ENCODE measurements at places on chromosomes 16 and 17.

DNA sequence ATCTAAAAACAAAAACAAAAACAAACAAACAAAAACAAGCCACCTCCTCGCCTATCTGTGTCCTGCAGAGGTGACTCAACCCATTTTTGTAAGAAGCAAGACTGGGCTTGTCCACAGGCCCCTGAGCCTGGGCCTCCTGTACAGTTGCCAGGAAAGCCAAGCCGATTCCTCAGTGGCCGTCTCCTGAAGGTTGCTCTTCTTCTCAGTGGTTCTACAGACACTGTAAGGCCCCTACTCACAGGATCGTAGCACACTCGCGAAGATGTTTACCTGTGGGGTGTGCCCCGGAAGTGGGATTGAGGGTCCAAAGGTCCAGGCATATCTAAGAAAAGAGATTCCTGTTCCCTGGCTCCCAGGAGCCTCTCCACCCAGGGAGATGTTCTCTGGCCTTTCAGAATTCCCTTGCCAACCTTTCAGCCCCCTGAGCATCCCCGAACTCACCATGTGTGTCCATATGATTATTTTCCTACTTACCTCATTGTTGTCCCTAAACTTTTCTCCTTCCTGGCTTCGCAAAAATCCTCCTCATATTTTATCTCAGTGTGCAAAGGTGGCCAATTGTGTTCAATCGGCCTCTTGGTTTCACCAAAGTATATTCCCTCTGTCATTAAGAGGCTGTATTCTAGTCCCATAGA is 7.5 kb upstream of the CES3 start:
- DNase-seq, result no peak

- DNase-seq, result no peak
Observed at GRCh38 chr17:27414271-27414670, 42.0 kb upstream of the KSR1 start.

DNA sequence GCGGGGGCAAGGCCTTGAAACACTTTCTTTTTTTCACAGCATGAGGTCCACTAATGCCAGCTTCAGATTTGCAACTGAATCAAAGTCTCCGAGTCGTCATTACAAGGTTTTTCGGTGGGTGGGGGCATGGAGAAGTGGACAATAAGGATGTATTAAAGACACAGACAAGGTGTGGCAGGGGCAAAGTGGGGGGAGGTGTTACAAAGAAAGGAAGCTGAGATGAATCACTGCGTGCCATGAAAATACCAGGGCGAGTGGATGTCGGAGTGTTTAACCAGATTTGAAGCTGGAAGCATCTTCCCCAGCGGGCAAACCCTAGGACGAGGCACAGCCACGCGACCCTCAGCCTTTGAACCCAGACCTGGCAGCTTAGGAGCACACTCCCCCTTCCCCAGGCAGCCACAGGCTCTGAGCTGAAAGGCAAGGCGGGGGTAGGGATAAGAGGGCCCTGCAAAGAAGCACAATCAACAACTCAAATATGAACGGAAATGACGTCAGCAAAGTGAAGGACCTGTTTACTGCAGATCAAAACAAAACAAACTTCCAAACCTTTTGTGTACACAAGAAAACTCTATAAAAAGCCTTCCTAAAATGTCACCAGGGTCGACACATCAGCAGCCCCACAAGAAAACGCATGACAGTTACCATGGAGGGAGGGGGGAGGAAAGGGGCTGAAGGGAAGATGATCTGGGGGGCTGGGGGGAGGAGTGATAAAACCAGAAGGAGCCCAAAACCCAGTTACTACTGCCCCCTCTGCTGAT is 5.6 kb upstream of the ZFHX3 start:
- DNase-seq, result no peak

- DNase-seq, result no peak
Observed at GRCh38 chr17:21676281-21677111, 15.8 kb upstream of the KCNJ18 start.

GRCh38 chr17:67970783-67971182 is 25.5 kb downstream of the C17orf58 start:
- DNase-seq, result no peak

- DNase-seq, result no peak
Observed at GRCh38 chr17:79626156-79626890, 15.5 kb upstream of the RBFOX3 start.

- no peak for DNase-seq
Observed at GRCh38 chr17:39809221-39809620, 54.9 kb downstream of the IKZF3 start.

GRCh38 chr16:78507576-78507975 is 408.1 kb downstream of the WWOX start:
- DNase-seq, result no peak

DNA sequence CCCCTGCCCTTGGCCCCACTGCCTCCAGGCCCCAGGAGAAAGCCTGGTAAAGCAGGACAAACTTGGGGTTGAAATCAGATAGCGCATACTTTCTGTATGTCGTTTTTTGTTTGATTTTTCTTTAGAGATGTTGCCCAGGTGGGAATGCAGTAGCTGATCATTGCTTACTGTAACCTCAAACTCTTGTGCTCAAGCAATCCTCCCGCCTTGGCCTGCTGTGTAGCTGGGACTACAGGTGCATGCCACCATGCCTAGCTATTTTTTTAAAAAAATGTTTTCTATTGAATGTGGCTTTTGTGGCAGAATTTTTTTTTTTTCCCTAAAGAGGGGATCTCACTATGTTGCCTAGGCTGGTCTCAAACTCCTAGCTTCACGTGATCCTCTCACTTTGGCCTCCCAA is 11.1 kb upstream of the CCL5 start:
- DNase-seq, result no peak

- DNase-seq, result peak; percentile 58
Observed at GRCh38 chr16:22321340-22322001, 24.3 kb downstream of the POLR3E start.

- DNase-seq, result no peak
Observed at GRCh38 chr17:6567528-6568183, 11.3 kb upstream of the PITPNM3 start.

DNA sequence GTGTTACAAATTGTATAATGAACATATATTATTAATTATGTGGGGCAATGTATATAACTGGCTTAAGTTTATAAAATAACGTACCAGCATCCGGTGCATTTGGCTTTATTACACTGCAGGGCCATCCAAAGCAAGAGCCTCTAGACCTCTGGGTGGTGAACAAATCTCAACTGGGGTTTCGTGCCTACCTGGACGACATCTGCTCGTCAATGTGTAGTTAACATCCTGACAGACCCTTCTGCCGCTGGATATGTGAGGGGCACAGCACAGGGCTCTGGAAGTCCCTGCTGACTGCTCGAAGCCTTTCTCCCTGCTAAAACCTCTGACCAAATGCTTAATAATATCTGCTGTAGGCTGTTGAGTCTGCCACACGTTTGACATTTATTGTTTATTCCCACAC is 2.3 kb downstream of the TMEM186 start:
- DNase-seq, result no peak

DNA sequence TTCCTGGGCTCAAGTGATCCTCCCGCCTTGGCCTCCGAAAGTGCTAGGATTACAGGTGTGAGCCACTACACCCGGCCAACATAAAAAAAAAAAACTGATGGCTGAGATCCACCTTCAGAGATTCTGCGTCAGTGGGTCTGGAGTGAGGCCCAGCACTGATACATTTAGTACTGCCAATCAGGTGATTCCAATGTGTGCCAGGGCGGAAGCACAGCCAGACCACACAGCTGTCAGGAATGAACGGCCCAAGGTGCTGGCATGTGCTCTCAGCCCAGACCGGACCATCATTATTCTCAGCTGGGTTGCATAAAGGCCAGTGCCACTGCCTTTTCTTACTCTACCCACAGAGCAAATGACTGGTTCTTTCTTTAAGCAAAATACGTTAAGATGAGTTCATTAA is 1.2 kb upstream of the BCO1 start:
- DNase-seq, result no peak

DNA sequence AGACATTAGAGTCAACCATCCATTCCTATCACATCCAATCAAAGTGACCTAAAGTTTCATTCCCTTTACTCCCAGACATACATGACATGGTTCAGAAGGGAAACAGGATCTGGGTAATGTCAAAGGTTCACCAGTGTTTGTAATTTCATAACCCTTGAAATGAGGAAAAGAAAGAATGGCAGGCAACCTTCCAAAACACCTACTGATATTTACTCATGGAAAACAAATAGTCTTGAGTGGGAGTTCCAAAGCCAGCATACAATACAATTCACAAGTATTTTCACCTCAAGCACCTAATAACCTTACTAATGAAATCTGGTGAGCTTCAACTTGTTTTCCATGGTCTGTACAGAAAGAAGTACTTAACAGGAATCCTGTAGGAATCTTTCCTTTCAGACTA is 72.5 kb upstream of the AXIN2 start:
- DNase-seq, result no peak

- DNase-seq, result no peak
Observed at GRCh38 chr17:38594152-38594551, 11.6 kb downstream of the SRCIN1 start.

GRCh38 chr16:559411-560203 is 587 bp upstream of the PRR35 start:
- no peak for DNase-seq

DNA sequence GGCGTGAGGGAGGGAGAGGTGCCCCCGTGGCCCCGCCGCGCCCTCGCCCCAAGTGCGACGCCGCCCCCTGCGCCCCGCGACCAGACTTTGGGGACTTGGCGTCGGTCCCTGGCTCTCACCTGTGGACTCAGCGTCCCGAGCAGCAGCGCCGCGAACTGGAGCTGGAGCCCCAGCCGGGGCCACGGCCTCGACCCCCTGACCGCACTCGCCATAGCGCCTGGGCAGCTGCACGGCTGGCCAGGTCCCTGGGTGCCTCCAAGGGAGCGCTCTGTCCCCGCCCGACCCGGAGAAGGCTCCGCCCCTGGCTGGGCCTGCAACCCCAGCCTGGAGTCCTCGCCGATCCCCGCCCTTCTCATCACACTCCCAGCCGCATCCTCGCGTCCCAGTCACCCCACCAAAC is at the start of gene ERN2:
ERN2 (minus strand) TSS at position 247 of the 400 bp plus-strand sequence; CDS start at position 212, 35 bp downstream.
- DNase-seq, result no peak

- DNase-seq, result no peak
Observed at GRCh38 chr16:53071748-53072301, 17.0 kb downstream of the CHD9 start.

DNA sequence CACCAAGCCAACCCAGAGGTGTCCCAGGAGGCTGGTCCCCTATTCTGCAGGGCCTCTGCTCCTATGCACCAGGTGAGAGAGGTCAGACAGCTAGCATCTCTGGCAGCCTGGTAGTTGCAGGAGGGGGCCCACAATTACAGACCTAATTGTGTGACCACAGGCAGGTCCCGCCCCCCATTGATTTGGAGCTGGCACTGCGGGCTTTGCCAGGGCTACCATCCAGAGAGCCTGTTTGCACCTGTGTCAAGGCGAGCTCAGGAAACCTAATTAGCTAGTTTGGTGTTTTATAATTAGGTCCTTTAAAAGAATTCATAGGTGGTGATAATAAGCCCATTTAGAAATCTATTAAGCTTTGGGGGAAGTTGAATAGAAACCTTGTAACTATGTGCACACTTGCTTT is 90.2 kb downstream of the MRM1 start:
- DNase-seq, result no peak

- DNase-seq, result no peak
Observed at GRCh38 chr17:48378238-48378637, 51.8 kb downstream of the SKAP1 start.

DNA sequence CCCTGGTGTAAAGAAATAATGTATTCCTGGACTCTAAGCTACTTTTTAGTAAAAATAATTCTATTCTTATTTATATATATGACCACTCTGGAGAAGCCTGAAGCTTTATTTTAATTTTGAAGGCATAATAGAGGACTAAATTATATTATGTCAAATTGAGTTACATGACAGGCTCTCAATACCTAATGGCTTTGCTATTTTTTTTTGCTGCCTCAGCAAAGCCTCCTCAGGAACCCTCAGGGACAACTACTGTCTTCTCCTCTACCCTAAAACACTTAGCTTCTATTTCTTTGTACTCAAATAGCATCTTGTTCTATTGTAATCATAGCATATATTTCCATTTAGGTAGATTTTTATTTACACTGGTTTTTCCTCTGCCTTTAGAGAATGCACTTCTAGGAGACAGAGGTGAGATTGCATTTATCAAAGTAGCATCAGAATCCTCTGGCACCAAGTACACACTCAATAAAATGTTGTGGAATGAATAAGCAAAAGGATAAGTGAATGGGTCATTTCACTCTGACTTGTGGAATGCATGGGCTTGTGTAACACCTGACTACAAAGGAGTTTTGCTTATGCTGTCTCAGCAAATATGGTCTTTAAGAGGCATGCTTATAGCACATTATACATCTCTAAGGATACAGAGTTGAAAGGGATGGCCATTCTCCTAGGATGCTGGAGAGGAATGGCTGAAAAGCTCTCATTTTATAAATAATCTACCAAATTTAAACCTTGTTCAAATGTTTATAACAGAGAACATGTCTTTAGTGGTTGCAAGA is 605.2 kb downstream of the KCNJ2 start:
- no peak for DNase-seq

DNA sequence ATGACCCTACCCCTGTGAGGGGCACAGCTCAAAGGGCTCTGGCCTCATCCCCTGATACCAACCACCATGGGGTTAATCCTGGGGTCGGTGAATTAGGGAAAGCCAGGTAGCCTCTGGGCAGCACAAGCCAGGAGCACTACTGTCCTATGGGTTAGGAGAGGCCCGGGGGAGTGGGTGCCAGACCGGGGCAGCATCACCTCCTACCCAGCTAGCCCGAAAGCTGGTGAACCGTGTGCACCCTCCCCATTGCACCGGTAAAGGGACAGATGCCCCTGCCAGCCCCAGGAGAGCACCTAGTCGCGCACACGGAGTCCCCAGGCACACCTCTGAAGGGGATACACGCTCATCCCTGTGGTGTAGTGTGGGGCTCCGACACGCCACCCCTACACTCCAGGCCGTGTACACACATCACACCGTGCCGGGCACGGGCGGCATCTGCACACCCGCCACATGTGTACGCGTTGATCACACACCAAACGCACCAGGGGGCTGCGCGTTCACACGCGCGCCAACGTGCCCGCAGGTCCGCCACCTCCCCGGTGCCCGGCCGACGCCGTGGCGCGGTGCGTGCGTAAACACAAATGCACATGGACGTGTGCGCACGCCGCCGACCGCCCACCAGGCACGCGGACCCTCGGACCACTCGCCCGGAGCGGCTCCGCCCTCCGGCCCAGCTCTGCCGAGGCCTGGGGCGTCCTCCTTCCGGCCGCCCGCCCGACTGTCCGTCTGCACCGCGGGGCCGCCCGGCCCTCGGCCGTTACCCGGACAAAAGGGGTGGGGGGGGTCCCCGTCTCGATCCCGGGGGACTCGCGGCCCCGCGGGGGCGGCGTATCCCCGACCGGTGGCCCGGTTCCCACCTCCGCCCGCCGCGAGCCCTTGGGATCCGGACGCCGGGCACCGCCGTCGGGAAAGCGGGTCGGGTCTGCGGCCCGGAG is 785 bp downstream of the UBALD1 start:
- peak; percentile 13 for DNase-seq

DNA sequence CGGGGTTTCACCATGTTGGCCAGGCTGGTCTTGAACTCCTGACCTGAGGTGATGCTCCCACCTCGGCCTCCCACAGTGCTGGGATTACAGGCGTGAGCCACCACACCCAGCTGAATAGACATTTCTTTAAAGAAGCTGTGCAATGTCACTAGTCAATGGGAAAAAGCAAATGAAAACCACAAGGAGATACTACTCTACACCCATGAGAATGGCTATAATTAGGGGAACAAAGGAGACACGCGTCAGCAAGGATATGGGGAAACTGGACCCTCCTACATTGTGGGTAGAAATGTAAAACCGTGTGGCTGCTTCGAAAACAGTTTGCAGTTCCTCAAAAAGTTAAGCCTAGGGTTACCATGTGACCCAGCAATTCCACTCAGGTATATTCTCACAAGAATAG is 103.4 kb downstream of the VPS53 start:
- DNase-seq, result no peak

Data from CD8-positive, alpha-beta memory T cell (primary cell).